ENCODE measurements at places on chromosomes 3 and 15.
A peak's percentile ranks its signal among the peaks of the same experiment; 100 is the strongest.

- DNase-seq, result no peak
These were observed 332.9 kb upstream of the TGFBR2 start for GRCh38 chr3:30273304-30274072.

DNA sequence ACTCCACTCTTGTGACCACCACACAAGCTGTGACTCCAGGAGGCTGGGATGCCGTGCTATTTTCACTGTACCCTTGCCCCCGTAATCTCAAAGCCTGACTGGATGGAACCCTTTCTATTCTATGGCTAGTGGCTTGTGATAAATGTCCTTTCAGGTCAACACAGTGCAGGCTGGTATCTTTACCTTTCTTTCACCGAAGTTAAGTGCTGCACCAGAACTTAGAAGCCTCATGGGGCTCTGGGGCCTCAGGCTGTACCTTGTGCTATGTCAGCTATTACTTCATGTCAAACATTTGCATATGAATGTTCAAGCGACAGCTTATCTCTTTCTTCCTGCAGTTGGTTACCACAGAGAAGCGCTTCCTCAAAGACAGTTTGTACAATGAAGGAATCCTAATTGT is 66.8 kb downstream of the RPL39L start:
- no peak for DNase-seq

DNA sequence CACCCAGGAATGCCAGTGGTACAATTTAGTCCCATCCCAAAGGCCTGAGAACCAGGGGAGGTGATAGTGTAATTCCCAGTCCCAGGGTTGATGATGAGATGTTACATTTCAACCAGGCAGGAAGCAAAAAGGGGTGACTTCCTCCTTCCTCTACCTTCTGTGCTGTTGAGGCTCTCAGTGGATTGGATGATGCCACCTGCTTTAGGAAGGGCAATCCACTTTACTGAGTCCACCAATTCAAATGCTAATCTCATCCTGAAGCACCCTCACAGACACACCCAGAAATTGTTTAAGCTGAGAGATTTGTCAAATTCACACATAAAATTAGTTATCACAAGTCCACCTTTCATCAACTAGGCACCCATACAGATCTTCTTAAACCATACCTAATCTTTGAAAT is 418.5 kb upstream of the GOLIM4 start:
- no peak for DNase-seq

- no peak for DNase-seq
These were observed 906.0 kb upstream of the ALCAM start for GRCh38 chr3:104460477-104461406.

- DNase-seq, result no peak
These were observed 5.1 kb downstream of the ABI3BP start for GRCh38 chr3:100988080-100988479.

GRCh38 chr15:60002528-60003218 is 1.4 kb upstream of the FOXB1 start:
- DNase-seq, result no peak

GRCh38 chr3:31747785-31748184 is 215.1 kb downstream of the STT3B start:
- DNase-seq, result no peak

DNA sequence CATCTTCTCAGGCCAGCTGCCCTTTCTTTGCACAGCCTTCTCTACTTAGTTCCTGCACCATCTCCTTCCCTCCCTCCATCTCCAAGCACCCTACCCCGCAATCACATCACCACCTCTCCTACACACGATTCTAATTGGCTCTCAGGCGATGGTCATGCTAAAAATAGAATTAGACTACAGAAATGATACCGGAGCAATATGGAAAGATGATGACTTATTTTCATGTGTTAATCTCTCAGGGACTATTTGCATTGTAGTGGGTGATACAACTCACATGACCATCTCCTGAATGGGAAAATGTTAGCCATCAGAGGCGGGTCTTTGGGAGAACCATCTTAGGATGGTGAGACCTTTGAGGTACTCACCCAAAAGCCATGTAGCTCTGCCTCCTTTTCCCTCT is 54.7 kb upstream of the PPARG start:
- no peak for DNase-seq

GRCh38 chr3:76177610-76178009 is 392.3 kb upstream of the ZNF717 start:
- DNase-seq, result no peak

- DNase-seq, result no peak
These were observed 530.6 kb upstream of the IL12A start for GRCh38 chr3:159458010-159458409.

DNA sequence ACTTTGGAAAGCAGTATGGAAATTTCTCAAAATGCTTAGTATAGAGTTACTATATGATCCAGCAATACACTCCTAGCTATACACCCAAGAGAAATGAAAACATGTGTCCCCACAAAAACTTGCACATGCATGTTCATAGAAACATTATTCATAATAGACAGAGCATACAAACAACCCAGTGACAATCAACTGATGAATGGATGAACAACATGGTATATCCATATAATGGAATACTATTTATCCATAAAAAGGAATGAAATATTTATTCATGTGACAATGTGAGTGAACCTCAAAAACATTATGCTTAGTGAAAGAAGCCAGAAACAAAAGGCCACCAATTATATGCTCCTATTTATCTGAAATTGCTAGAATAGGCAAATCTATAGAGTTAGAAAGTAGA is 6.7 kb downstream of the MYH15 start:
- DNase-seq, result no peak

- DNase-seq, result no peak
These were observed 584.2 kb upstream of the DPPA4 start for GRCh38 chr3:109921509-109921908.

DNA sequence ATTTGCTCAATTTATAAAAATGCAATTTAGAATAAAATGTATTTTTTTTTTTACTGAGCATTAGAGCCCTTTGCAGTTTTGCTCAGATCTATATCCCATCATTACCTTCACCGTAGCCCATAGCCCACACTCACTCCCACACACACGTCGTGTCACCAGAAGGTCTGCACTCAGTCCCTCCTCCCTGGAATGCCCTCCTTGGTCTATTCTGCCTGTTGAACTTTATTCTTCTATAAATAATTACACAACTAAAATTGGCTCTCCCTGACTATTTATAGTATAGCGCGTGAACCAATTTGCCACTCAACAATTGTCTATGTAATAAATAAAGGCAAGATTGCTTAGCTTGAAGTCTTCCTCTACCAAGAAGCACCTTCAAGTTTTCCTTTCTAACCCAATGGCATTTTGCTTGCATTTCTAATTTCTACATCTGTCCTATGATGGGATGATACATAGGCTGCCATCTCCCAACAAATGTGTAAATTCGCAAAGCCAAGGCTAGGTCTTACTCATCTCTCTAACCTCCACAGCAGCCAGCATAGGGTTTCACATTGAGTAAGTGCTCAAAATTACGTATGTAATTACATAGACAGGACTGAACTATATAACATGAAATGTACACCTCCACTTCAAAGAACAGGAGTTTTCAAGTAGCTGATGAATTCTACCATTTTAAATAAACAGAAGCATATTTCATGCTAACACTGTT is 172.0 kb upstream of the HES1 start:
- no peak for DNase-seq

- DNase-seq, result no peak
These were observed 1.1 kb downstream of the EAF1 start for GRCh38 chr3:15428539-15428938.

DNA sequence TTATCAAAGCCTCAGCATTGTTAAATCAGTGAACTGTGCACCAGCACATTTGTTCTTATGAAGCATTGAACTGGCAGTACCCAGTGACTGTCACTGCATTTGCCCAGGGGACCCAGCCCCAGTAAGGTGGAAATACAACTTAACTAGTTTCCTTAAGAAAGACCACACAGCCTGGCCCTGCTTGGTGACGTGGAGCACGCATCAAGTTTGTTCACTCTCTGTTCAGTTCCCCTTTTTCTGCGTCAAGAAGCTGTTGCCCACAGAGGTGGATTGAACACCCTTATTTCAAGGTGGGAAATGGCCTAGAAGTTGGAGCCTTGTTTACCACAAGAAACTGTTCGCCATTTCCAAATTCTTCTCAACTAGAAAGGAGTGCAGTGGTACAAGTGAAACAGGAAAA is 69.9 kb upstream of the AGBL1 start:
- no peak for DNase-seq

- DNase-seq, result no peak
These were observed 3.4 kb upstream of the CCNL1 start for GRCh38 chr3:157163217-157163953.

DNA sequence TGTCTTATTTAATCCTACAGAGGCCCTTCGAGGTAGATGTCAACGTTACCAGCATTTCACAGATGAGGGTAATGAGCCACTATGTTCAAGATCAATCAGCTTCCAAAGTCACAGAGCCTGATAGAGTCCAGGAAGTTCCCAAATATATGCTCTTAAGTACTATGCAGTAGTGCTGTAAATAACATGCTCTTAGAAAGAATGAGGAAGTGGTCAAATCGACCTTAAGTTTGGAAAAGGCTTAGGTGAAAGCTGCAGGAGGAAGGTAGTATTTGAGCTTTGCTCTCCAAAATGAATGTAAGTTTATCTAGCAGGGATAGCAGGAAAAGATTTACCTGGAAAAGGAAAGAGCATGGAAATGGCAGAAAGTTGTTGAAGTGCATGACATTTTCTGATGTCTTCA is 234.0 kb downstream of the RBMS3 start:
- no peak for DNase-seq

DNA sequence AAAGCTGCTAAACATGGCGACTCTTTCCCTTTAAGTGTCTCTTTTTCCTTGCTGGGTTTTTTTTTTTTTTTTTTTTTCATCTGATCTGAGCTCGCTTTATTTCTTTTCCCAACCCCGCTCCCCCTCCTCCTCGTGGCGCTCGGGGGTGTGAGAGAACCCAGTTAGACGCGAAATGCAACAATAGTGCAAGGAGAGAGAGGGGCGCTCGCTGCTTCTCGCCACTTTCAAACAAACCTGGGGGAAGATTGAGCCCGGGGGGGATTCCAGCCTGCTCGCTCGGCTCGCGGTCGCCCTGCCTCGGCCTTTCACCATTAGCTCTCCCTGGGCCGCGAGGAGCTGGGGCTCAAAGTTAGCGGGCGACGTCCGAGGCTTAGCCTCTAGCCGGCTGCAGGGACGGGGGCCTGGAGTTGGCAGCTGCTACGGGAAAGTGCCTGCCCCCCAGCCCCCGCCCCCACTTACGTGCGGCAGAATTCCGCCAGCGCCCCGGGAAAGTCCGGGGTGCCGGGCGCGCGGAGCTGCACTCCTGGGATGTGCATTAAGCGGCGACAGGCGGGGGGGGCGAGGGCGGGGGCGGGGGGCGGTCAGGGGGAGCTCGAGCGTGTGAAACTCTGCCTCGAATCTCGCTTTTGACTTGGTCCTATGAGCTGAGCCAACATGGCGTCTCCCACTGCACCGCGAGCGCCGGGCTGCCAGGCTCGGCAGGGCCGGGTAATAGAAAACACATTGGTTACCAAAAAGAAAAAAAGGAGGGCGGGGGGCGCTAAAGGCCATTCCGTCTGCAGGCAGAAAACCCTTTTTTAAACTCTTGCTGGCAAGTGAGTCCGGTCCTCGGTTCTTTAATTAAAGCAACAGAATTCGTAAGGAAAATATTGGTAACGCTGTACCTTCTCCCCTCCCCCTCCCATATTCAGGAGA is 10.4 kb downstream of the NR2F2 start:
- no peak for DNase-seq

- no peak for DNase-seq
These were observed 155.7 kb downstream of the LPP start for GRCh38 chr3:188309437-188310269.

GRCh38 chr15:69992348-69992747 is 105.4 kb downstream of the TLE3 start:
- DNase-seq, result no peak

GRCh38 chr3:162719684-162720341 is 1223.2 kb downstream of the OTOL1 start:
- no peak for DNase-seq

GRCh38 chr15:60396958-60397771 is 621 bp downstream of the ANXA2 start:
- peak; percentile 3 for DNase-seq

GRCh38 chr3:49397470-49397869 is 14.3 kb downstream of the RHOA start:
- DNase-seq, result no peak

DNA sequence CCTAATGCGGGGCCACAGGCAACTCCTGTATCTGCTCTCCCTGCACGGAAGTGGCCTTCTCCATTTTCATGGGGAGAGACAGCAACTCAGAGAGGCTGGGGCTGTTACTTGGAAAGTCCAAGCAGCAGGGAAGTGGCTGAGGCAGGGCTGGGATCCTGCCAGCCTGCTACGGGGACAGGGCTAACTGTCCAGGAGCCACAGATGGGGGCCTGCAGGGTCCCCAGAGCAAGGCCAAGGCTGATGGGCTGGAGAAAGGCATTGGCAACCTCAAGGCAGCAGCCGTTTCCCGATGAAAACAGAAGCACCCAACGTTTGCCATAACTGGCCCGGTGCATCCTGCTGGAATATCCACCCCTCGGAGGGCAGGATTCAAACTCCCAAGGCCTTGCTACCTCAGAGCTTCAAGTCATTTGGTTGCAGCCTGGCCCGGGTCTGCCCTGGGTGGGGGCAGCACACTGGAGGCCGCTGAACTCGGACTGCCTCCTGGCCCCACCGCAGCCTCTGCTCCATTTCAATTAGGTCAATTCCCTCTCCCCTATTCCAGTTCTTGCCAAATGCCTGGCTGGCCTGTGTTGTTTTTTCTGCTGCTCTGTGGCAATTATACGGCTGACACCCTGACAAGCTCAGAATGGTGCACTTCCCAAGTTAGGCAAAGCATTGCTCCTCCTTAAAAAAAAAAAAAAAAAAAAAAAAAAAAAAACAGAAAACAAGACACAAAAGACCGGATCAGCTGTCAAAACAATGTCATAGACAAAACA is 143.5 kb downstream of the NUP210 start:
- DNase-seq, result no peak

- no peak for DNase-seq
These were observed 95.9 kb upstream of the PRR23E start for GRCh38 chr3:127097072-127097405.

DNA sequence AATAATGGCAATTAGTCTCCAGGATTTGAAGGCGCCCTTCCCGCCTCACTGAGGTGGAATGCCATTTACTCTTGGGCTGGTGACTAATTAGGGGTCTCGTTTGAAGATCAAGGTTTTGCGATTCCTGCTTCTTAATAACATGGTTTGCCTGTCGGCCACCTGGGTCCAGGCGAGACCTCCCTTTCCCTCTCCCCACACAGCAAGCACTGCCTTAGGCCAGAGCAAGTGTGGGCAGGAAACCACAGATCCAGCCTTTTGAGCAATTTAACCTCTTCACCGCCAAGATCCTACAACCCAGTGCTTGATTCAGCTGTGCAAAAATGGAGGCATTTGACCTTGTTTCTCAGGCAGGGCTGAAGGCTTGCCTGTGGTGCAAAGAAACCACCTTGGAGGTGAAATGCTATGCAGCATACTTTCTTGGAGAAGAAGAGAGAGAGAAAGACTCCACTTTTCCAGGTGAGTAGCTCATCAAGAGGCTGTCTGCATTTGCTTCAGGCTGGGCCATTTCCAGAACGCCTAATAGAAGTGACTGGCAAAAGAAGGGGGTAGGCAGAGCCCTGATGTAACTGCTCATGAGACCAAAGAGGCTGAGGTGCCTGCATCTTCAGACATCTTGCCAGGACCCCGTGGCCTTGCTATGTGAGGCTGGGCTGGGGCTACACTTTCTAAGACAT is 34.1 kb upstream of the WNT5A start:
- DNase-seq, result no peak
